Ovary (tissue), 10 donors: ENCODE measurements at places on chromosomes 4 and X. TPM values are rescaled to one million over a fixed set of nuclear protein-coding genes. Genes with fewer than 3 reads are reported as not detected.
A peak's percentile ranks its signal among the peaks of the same experiment; 100 is the strongest.

Gene YTHDC1
- polyA plus RNA-seq = 86.6 TPM

Gene SORCS2
- 3.9 TPM for polyA plus RNA-seq

Gene NIPAL1
- polyA plus RNA-seq = 0.15 TPM

Gene PDLIM3
- 146 TPM for polyA plus RNA-seq

Gene MAOB
- 322 TPM for polyA plus RNA-seq

Gene ARX
- polyA plus RNA-seq = 21.8 TPM

Gene FUNDC1
- 20.4 TPM for polyA plus RNA-seq

Gene ARHGAP36
- not detected for polyA plus RNA-seq

Gene BEND2
- polyA plus RNA-seq = not detected

Gene FGF13
- 5.7 TPM for polyA plus RNA-seq

DNA sequence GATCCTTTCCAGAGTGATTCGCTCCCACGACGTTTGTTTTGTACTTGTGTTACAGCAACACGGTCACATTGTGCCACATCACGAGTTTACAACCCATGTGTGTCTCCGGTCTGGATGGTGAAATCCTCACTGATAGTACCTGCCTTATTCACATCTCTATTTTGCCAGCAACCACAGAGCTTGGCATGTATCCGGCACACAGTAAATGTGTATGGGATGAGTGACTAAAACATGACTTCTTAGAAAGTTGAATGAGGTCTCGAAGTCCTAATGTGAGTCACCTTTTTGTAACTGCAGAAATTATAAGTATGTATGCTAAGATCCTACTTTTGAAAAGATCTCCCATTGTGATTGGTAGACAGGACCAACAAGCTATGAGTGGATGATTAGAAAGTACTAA, 7.5 kb downstream of the STOX2 start:
- no peak for DNase-seq

DNA sequence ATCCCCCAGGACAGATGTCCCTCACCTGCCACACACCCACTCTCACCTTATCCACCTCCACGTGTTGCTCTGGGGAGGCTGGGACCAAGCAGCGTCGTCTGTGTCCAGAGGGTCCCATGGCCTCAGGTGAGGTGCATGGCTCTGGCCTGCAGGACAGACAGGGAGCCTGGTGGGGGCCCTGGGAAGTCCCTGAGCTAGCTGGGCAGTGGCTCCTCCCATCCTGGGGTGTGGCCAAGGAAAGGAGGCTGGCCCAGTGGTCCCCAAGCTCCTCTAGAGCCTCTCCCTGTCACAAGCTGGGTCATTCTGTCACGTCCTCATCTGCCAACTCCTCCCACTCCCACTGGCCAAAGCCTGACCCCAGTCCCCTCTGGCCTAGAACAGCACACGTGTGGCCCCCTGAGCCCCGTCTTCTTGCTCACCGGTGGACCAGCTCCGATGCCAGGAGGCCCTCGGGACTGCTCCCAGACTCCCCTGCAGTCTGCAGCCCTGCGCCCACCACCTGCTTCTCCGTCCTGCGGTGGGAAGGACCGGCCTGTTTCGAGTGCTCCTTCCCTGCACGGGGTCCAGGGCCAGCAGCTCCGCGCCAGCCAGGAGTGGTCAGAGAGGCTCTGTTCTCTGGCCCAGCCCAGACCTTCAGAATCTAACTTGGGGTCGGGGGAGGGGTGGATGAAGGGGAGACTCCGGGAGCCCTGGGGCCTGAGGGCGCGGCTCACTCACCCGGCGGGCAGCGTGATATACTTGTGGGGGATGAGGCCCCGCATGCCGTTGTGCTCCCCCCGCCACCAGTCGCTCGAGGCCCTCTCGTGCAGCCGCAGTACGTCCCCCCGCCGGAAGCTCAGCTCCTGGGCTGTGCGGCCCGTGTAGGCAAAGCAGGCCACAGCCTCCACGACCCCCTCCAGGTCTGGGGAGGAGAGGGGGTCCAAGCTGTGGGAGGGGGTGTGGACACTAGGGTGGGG, 4.8 kb downstream of the AVPR2 start:
- DNase-seq = no peak

- DNase-seq = no peak
These were observed 691.5 kb upstream of the HTR2C start for GRCh38 chrX:113892401-113892800.

DNA sequence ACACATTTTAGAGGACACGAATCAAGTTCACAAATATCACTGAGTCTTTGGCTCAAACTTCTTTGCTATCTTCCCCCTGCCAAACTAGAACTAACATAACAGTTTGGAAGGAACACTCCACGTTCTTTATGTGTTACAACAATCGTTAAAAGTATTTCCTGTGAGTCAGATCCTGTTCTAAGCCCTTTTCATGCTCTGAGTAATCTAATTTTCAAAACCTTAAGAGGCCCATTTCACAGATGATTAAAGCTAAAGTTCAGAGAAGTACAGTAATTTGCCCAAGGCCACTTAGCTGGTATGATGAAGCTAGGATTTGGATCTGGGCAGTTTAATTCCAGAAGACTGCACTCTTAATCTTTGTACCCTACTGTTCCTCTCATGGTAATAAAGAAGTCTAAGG, 854.4 kb upstream of the INTU start:
- no peak for DNase-seq

DNA sequence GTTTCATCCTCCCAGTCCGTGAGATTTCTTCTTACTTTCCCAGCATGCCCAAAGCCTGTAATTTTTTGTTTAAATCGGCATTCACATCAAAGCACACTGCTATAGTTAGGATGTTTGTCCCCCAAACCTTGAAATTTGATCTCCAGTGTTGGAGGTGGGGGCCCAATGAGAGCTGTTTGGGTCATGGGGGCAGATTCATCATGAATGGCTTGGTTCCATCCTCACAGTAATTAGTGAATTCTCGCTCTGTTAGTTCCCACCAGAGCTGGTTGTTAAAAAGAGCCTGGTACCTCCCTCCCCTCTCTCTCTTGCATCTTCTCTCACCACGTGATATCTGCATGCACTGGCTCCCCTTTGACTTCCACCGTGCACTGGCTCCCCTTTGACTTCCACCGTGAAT, 40.5 kb upstream of the PGRMC2 start:
- no peak for DNase-seq

DNA sequence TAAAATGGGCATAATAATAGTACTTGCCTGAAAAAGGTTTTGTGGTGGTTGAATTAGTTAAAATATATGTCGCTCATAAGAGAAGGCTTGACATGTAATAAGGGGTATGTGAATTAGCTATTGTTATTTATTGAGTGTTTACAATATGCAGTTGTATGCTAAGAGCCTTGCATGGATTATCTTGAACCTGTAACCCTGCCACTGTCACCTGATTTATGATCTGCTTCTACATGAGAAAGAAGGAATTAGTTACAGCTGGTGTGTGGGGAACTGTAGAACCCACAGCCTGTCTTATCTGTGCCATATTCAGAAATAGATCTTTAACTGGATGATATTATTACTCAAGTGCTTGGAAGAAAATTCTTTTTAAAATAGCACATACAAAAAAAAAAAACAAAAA, 227.7 kb downstream of the LDB2 start:
- DNase-seq = no peak

- peak; percentile 60 for DNase-seq
These were observed 207.6 kb upstream of the MAMLD1 start for GRCh38 chrX:150155436-150156035.

DNA sequence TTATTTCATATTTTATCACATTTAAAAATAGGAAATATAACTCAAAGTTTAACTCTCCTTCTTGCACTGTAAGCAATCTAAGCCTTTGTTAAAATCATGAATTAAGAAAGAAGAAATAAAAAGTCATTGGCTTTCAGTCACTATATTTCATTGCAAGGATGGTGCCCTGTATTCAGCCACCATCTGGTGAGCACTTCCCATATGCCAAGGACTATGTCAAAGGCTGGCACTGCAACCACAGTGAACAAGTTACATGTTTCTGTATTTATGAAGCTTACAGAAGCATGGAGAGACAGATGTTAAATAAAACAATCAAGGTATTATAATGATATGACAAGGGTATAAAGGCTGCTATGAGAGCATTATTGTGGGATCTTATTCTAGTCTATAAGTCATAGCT, 68.6 kb downstream of the PRKG2 start:
- DNase-seq = no peak

DNA sequence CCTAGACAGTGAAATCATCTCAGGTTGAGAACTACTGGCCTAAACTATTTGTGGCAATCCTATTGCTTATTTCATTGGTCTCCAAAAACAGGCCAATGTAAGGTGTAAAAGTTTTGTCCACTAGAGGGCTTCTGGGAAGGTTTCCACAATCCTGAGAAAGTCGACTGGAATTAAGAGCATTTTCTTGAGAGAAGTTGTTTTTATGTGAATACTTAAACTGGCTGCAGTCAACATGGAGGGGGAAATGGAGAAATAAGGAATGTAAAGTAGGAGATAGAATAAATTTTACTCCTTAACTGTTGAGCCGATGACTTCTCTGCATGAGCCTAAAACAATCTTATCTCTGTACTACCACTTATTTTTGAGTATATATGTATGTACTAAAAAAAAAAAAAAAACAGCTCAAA, 11.0 kb upstream of the EIF4E start:
- no peak for DNase-seq

DNA sequence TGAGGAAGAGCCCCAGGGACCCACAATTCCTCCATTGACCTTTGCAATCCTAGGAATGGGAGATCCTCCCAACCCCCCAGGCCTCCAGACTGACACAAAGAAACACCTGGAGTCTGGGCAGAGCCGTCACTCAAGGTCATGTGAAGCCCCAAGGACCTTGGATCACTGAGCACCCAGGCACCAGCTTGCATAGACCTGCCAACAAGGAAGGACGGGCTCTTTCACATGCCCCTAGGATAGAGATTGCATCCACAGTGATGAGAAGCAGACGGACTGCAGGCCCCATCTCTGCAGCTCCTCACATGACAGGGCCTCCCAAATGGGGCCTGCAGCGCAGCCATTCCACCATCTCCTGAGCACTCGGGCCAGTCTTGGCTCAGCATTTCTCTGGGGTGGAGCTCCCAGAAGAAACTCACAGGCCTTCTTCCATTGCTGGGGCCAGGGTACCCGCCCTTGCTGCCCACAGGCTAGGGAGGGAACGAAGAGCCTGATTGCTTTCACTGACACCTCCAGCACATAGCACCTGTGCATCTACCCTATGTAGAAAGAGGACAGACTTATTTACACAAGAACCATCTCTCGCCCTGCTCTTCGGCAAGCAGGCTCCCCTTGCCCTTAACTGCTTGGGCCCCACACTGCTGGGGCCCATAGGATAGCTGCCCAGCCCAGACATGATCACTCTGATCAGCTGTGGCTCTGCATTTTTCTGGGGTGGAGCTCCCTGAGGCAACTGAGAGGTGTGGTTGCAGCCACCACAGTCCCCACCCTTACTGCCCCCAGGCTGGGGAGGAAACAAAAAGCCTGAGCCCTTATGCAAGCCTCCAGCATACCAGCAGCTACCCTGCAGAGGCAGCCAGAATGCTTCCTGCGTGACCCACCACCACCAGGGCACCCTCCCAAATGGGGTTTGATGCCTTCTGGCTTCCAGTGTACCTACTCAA, 185.7 kb upstream of the ZCCHC13 start:
- DNase-seq = no peak

- DNase-seq = no peak
These were observed 197.0 kb downstream of the CAMK2D start for GRCh38 chr4:113564493-113564892.

- DNase-seq = peak; percentile 69
These were observed 566 bp downstream of the ATP11C start for GRCh38 chrX:139932073-139932900.

DNA sequence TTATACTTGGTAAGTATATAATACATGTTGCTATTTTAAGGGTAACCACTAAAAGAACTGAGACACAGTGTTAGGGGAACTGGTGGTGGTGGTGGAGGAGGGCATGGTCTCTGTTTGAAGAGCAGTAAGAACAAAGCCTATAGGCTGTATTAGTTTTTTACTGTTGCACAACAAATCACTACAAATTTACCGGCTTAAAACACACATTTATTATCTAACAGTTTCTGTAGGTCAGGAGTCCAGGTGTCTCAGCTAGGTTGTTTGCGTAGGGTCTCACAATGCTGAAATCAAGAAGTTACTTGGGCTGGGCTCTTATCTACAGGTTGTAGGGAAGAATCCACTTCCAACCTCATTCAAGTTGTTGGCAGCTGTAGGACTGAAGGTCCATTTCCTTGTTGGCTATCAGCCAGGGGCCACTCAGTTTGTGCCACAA, 52.6 kb downstream of the CASK start:
- no peak for DNase-seq

DNA sequence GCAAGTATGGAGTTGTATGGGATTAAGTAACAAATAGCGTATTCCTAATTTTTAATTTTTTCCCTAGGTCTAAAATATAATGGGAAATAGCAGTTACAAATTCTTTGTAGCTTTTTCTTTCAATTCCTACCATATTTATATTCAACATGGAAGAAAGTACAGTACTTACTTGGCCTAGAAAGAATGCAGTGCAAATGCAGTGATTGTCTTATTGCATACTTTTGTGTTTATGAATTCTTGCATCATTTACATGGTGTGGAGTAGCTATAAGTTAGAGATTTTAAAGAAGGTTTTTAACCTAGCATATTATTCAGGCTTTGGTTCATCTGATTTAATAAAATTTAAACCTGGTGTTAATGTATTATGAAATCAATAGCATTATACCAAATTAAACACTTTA, 263.3 kb downstream of the BMPR1B start:
- DNase-seq = no peak

GRCh38 chr4:111028795-111029194, 405.9 kb upstream of the PITX2 start:
- DNase-seq = no peak

- DNase-seq = peak; percentile 74
These were observed at the start of gene TCEAL3 for GRCh38 chrX:103607364-103608305. TCEAL3 (plus strand) TSS chrX:103607963; CDS start chrX:103609065, 1,102 bp downstream.

GRCh38 chr4:62816566-62816965, 1592.7 kb downstream of the TECRL start:
- DNase-seq = no peak
